ENCODE measurements at places on chromosomes 2 and 18.

GRCh38 chr2:189222468-189223105 is 43.0 kb upstream of the COL5A2 start:
- DNase-seq, result no peak

GRCh38 chr2:220736778-220737177 is 835.3 kb downstream of the EPHA4 start:
- no peak for DNase-seq

DNA sequence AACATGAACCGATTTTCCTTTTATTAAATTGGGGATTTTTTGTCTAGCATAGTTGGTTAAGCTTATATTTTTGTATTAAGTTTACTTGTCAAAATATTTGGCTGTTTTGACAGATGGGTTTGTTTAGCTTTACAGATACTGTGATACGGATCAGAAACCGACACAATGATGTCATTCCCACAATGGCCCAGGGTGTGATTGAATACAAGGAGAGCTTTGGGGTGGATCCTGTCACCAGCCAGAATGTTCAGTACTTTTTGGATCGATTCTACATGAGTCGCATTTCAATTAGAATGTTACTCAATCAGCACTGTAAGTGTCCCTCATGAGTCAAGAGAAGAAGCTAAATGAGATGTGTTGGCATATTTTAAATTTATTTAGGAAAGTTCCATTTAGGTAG is 8.5 kb downstream of the PDK1 start:
- no peak for DNase-seq

- no peak for DNase-seq
Measured at GRCh38 chr2:166932032-166932431, 43.8 kb downstream of the XIRP2 start.

GRCh38 chr18:75116165-75116564 is 92.8 kb downstream of the PTGR3 start:
- no peak for DNase-seq

DNA sequence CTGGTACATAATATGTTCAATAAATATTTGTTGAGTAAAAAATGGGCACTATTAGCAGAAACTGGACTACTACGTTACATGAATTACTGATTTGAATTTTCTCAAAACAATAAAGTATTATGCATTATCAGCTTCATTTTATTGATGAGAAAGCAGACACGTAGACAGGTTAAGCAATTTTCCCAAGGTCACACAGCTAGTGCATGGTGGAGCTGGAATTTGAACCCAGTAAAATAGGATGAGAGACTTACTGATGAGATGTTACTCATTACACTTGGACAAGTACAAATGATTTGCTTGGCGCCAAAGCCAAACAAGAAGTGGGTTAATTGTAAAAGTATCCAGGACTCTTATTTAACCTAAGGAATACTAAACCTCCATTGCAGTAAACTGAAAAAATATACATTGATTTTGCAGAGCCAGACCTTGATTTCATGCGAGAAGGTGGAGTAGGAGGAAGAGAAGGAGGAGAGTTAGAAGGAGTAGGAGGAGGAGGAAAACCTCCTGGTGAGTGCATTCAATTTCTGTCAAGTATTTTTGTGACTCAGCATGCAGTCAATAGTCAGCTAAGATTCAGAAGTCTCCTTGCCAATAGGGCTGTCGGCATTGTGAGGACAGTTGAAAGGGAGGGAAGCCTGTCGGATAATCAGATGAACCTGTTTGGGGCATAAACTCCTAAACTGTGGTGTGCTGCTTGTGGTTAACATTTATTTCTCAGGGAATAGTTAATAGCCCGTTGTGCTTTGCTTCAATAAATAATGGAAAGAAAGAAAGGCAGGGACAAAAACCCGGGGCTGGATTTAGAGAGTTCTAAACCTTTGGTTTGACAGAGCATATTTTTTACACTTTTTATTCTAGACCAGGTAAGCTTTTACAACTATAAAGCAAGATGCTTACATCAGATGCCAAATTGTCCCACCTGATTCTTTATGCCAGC is 77.0 kb upstream of the TACR1 start:
- DNase-seq, result no peak

GRCh38 chr18:26134107-26134506 is 438 bp downstream of the PSMA8 start:
- no peak for DNase-seq

GRCh38 chr18:22399949-22400348 is 17.8 kb downstream of the CTAGE1 start:
- no peak for DNase-seq

GRCh38 chr2:8153258-8153718 is 528.6 kb upstream of the ID2 start:
- DNase-seq, result no peak

- DNase-seq, result peak; percentile 5
Measured at GRCh38 chr18:79720359-79720733, 40.7 kb downstream of the CTDP1 start.

- no peak for DNase-seq
Measured at GRCh38 chr2:60470340-60470739, 83.1 kb downstream of the BCL11A start.

DNA sequence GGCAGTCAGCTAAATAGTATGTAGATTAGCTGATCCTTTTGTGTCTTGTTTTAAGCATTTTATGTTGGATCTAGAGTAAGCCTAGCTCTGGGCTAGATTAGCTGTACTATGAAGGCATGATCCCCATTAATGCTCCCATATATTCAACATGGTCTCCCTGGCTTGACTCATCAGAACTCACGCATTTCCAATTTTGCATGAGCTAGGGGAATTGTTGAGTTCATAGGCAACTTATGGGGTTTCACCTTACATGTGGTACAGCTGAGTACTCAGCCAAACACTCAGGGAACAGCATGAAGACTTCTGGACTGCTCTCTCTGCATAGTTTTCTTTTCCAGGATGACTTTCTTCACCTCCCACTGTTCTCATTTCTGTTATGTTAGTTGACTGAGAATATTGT is 248.2 kb downstream of the TMX3 start:
- DNase-seq, result no peak

DNA sequence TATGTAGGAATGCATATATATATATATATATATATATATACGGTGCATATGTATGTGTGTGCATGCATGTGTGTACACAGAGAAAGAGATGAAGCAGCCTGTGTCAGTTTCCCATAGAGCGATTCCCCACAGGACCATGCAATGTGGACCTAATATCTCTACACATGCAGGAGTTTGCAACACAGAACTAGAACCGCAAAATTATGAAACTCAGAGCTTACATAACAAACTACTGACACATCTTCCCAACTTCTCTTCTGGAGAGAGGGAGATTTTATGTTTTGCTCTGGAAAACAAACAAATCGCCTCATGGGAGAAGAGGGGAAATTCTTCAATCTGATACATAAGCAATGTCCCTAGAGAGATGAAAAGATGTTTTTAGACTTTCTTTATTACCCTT is 377.2 kb downstream of the LRATD1 start:
- no peak for DNase-seq

DNA sequence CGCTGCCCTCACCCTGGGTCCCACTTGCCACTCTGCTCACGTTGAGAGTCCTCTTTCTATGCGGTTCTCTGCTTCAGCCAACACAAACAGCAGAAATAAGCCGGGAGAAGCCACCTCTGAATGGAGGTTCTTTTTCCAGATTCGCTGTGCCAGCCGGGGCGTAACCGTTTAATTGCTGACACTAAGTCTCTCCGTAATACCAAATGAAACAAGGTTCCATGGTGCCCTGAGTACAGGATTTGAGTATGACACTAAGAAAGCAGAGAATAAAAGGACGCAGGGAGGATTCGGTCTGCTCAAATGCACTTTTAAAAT is 37.6 kb downstream of the CTIF start:
- no peak for DNase-seq

GRCh38 chr2:227933884-227934283 is 62.5 kb downstream of the DAW1 start:
- DNase-seq, result no peak

- peak; percentile 95 for DNase-seq
Measured at GRCh38 chr2:105235388-105236059, 6.0 kb upstream of the GPR45 start.

- peak; percentile 46 for DNase-seq
Measured at GRCh38 chr18:70380915-70381896, 92.4 kb downstream of the SOCS6 start.

- DNase-seq, result no peak
Measured at GRCh38 chr2:12293874-12294273, 422.9 kb upstream of the TRIB2 start.

- DNase-seq, result no peak
Measured at GRCh38 chr2:205276116-205276777, 406.1 kb upstream of the NRP2 start.

DNA sequence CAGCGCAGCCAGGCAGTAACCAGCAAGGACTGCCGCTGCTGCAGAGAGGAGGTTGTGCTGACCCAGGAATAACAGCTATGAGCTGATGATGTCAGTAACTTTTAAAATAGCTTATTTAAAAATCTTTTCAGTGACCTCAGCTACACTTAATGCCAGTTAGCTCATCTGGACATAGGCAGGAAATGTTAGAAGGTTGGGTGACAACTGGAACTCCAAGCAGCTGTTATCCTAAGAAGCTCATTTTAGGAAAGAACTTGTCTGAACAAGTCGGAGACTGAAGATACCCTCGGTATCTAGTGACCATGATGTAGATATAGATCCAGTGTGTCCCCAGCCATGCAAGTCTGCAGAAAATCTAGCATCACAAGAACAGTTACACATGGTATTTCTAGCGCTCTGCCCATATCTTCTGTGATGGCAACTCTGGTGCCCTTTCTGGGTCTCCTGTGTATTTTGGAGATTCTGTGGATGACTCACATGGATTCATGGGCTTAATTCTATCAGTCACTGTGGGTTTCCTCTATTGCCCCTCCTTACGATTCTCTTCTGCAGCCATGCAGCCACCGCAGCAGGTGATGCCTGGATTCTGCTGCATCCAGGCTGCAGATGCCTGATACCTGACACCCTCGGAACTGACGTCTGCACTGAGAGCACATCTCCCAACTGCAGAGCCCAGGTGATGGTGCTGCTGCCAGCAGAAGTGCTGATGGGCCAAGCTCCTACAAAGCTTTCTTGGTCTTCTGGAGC is 19.8 kb upstream of the PLEK start:
- DNase-seq, result no peak

- peak; percentile 87 for DNase-seq
Measured at GRCh38 chr2:161136696-161137324, 23.4 kb upstream of the TANK start.

- no peak for DNase-seq
Measured at GRCh38 chr2:27729198-27729597, 42.3 kb upstream of the MRPL33 start.

GRCh38 chr2:197161774-197162173 is 148.8 kb downstream of the ANKRD44 start:
- DNase-seq, result no peak

DNA sequence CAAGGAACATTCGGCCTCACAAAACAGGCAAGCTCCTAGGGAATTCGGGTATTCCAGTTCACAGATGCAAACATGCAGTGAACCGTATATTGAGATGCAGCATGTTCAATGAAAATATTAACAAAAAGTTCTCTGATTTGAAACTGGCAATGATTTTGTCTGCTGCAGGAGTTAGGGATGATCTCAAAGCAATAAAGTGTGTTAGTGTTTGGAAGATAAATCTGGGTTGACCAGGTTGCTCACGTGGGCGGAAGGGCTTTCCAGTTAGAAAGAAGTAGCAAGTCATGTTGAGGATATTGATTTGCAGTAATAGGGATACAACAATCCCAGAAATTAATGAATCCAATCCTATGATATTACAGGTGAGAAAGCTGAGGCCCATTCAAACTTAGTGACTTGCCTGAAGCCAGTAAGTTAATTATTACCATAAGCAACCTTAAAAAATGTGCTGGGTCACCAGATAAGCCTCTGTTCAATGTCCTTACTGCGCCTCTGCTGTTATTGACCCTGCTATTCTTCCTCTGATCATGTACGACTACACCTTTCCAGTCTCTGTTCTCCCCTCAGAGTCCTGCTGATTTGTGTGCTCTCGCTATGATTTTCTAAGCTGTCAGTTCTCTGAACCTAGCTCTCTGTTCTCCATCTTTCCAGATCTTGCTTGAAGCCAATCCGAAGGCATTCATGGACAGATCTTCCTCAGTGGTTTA is 370.8 kb downstream of the DSEL start:
- DNase-seq, result no peak

- DNase-seq, result peak; percentile 59
Measured at GRCh38 chr18:35458677-35459441, 38.9 kb downstream of the INO80C start.

DNA sequence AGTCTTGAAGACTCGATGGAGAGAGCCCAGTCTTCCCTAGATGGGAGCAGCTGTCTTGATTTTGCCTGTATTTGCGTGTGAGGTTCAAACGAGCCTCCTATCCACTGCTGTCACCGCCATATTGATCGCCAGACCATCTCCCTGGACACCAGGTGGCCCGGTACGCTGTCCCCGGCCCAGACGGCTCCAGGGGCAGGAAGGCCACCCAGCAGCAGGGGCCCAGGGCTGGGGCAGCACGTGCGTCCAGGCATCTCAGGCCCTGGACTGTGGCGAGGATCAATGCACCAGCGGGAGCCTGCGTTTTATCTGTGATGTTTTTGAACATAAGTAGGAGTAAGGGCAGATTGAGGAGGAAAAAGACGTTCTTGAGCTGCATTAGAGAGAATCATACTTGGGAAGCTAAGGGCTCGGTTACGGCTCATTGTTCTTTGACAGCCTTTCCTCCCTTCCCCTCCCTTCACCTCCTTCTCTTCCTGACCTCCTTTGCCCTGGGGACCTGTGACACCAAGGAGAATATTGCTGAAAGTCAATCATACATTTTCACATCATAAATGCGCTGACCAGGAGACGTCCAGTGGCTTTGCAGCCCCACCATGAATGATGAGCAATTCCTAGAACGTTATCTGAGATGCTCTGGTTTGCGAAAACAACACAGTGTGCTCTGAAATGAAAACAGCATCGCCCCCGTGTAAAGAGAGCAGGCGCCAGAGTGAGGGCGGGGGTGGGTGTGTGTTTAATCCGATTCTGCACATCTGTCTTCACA is 711.2 kb upstream of the SALL3 start:
- DNase-seq, result no peak

DNA sequence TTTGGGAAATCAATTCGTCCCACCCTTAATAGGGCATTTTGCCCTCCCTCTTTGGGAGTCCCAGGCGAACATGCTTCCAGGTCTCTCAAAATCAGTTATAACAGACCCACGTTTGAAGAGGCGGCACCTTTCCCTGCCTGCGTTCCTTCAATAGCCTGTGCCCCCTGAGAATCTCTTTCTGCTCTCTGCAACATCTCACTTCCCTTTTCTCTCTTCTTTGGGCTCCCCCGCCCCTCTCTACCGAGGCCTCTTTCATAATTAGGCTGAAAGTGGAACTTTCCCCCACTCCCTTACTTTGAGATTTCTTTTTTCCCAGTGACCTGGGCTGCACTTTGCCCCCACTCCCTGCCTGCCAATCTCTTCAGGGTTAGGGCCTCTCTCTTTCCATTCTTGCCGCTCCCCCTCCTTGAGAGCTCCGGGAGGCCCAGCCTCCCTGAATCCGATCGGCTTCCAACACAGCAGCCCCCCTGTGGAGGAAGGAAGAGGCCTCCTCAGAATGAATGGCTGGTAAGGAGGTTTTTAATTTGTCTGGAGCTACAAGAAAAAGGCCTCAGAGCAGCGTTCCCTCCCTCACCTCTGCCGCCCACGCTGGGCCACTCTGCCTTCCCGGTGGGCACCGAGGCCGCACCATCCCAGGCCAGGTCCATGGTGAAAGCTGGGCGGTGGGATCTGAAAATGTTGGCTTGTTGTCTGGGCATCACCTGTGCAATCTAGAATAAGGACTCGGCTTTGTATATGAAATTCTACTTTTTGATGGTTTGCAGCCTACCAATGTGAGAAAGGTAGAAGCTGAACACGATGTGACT is 162.6 kb upstream of the SIX3 start:
- DNase-seq, result peak; percentile 51

- DNase-seq, result no peak
Measured at GRCh38 chr18:12911929-12912703, 28.1 kb upstream of the PTPN2 start.
